GF-D8 (cell line): ENCODE measurements at places on chromosomes 3 and 15.
A peak's percentile ranks its signal among the peaks of the same experiment; 100 is the strongest.

DNA sequence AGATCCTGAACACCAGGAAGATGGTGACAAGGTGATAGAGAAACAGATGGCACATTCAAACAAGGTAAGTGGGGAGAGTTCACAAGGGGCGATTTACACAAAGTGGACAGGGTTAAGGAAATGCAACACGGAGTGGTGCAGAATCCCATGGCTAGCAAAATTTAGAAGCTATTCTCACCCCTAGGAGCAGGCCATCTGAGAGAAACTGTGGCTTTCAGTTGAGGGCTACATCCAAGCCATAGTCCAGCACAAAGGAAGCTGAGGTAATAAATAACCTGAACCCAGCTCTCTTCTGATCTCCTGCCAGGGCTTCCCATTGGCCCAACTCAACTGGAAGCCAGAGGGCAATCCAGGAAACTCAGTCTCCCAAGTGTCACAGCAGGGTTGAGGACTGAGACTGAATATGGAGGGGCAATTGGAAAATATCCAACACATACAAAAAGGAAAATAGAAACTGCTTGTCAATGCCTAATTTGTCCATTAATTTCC lies 1.2 kb upstream of the ZNF445 start:
- DNase-seq, result no peak

GRCh38 chr3:10601151-10601856 lies 95.9 kb upstream of the ATP2B2 start:
- DNase-seq, result no peak

- DNase-seq, result no peak
Measured at GRCh38 chr15:73939138-73939537, 12.9 kb downstream of the LOXL1 start.

DNA sequence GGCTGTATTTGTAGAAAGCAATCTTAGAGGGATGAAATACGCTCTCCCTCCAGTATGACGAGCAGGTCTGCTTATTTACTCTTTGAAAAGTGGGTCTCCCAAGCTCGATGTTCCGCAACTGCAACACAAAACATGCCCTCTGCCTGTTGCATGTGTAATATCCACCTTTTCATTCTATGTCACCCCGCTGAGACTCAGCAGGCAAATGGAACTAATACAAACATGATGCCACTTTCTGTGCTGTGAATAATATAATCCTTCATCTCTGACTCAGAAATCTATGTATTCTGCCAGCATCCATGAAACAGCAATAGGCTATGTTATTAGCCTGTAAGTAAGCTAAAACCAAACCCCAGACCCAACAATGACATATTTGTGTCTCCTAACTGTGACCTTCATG lies 200.8 kb upstream of the TMCO5A start:
- no peak for DNase-seq

DNA sequence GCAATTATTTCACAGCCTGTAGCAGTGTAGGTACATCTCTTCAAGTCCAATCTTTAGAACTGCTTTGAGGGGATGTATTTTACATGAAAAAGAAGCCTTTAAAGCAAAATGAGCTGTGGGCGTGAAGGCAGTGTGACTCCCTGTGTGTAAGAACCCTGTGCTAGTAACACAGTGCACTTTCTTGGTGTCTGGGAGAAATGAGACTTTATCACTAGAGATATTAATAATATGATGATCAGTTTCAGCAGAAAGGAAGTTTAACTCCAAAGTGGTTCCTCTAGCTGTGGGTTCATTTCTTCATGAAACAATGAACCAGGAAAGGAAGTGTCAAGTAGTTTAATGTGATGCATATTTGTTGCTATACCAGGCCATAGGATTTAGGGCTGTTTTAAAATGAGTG lies 41.5 kb downstream of the SLCO3A1 start:
- DNase-seq, result no peak

GRCh38 chr15:74179101-74179841 lies 5.8 kb downstream of the ISLR start:
- DNase-seq, result no peak

DNA sequence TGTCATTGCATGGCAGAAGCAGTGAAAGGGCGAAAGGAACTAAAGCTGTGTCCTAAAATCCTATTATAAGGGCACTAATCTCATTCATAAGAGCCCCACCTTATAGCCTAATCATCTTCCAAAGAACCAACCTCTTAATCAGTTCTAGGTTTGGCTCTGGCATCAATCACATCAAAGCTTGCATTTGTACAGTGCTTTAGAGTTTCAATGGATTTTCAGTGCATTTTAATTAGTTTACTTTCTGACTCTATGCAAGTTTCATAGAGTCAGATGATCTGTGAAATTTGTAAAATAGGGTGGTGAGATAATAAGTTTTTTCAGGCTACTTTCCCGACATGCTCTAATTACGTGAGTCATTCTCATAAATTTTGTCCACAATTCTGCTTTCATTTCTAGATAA lies 341.1 kb downstream of the DIPK2A start:
- no peak for DNase-seq

- DNase-seq, result no peak
Measured at GRCh38 chr15:72340366-72340765, 20.4 kb upstream of the CELF6 start.

DNA sequence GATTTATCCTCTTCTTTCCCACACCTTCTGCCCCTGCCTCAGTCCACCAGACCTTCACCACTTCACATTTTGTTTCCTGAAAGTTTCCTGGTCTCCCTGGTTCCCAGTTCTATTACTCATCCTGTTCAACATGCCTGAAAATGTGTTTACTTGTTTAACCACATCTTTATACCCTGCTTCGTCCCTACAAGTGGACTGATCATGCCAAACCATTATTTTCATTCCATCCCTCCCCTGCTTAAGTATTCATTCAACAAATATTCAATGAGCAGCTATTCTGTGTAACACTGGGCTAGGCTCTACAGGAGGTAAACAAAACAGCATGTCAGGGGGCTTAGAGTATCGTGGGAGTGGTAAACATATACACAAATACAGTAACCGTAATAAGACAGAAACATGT lies 5.5 kb downstream of the MYO5A start:
- no peak for DNase-seq

DNA sequence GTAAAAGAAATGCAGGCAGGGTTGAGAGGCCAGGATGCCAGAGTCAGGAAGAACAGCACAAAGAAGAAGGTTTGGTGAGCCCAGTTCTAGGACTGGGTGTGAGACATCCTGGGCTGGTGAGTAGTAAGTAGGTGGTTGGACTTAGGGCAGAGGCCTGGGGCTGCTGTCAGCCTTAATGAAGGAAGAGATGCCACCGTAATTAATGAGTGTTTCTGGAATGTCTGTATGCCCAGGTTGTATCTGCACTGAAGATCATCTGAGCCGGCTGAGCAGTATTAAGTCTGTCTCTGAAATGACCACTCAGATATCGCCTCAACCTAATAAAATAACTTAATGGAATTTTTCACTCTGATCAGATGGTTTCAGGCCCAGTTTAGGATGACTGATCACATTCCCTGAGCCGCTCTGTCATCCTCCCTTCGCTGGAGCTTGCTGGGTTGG lies 532.9 kb upstream of the IL12A start:
- DNase-seq, result no peak

- no peak for DNase-seq
Measured at GRCh38 chr15:20356911-20357480, 184.6 kb downstream of the GOLGA6L6 start.

DNA sequence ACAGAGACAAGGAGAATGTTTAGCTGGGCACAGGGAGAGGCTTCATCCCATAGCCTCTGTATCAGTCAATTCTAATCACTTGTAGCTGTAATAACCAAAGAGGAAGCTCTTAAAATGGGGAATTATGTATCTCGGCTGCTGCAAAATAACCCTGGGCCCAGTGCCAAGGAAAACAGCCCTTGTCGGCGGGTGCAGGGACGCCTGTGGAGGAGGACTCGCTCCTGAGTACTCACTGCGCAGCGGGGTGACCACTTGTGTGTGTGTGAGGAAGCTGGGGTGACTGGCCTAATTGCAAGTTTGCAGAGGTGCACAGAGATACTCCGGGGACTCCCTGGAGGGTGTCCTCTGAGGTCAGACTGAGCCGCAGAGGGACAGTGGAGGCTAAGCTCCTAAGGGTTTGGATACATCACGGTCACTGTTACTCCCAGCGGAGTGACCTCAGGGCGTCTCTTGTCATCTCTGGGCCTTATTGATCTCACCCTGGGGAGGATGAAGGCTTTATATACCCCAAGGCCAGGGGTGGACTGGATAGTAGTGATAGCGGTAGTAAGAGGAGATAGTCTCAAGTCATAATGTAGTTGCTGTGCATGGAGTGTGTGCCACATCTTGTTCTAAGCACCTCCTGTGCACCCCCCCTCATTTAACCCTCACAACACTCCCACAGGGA lies 37.2 kb downstream of the SLC6A6 start:
- DNase-seq, result peak; percentile 68

DNA sequence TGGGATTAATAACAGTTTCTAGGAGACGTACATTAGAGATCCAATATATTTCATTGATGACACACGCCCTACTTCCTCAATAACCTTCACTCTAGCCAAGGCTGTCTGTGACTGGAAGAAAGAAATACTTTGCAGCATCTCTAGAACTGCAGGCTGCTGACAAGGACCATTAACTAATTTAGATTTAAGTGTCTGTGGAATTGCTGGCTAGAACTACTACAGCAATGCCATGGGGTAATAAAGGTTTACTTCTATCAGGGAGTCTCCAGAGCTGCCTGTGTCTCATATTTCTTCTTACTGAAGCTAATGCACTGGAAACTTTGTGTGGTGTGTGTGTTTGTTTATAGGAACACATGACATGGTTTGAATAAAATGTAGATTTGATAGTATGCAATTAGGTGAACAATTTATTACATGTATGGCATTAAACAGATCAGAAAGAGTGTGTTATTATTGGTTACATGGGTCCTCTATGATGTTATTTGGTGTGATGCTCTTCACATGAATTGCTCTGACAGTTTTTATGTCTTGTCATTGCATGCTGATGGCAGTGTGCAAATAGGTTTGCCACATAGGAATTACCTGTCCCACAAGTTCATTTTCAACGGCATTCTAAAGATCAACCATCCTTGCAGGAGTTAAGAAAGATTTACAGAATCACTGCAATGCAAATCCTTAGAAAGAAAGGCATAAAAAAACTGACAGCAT lies 916.2 kb upstream of the CADM2 start:
- no peak for DNase-seq

- DNase-seq, result no peak
Measured at GRCh38 chr3:169781209-169781855, 8.1 kb downstream of the MYNN start.

- no peak for DNase-seq
Measured at GRCh38 chr3:68088216-68088615, 433.8 kb upstream of the SUCLG2 start.

- no peak for DNase-seq
Measured at GRCh38 chr15:82921242-82921641, 31.3 kb downstream of the HOMER2 start.

GRCh38 chr3:40211579-40211978 lies 97.9 kb upstream of the EIF1B start:
- no peak for DNase-seq

DNA sequence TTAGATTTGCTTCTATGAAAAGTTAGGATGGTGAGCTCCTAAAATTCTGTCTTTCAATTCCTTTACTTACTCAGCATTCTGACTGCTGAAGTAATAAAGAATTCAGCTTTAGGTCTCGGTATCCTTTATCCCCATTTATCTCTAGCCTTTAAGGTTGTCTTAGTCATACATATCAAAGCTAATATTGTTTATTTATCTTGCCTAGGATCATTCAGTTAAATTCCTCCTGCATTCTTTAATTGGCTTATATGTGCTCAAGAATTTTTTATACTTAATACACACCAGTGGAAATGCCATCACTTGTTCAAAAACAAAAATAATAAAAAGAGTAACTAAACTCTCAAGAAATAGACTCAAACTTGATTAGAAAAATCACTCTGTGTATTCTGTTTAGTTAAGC lies 507.0 kb downstream of the ZPLD1 start:
- DNase-seq, result no peak

GRCh38 chr15:62104846-62105245 lies 38.1 kb downstream of the C2CD4A start:
- DNase-seq, result no peak

DNA sequence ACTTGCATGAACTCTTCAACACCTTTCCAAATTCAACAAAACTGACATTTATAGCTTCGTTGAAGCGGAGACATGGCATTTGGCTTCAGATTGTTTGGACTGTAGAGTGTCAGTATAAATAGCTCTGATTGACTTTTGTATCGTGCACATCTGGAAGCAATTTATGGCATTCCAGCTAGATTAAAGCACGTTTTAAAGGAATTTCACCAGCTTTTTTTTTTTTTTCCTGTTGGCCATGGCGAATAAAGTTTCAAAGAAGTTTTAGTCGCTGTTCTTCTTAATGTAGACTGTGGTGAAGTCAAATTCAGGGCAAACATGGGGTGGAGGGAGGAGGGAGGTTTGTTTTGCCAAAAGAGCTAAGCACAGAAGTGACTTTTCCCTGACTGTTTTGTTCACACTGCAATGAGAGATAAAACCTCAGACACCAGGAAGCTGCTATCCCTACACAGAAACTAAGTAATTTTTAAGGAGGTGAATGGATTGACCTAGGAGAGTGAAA lies 391.0 kb upstream of the RARB start:
- DNase-seq, result no peak

GRCh38 chr3:149449799-149450198 lies 24.7 kb upstream of the TM4SF4 start:
- no peak for DNase-seq

- no peak for DNase-seq
Measured at GRCh38 chr3:48595075-48595525, at the start of gene COL7A1. Gene COL7A1 (minus strand): TSS chr3:48595329. CDS start chr3:48595159, 170 bp downstream.

DNA sequence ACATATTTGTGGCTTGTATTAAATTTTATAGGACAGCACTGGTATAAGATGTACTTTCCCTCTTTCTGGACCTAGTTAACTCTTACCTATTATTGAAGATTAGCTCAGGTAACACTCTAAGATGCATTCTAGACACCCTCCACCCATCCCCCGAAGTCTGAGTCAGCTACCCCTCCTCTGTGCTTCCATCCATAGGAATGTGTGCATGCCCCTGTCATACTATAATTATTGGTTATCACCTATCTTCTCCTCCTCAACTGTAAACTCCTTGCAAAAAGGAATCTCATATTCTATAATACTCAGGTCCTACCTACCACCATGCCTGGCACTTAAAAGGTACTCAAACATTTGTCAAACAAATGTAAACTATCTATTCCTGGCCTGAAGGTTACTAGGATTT lies 3.0 kb downstream of the PEAK1 start:
- no peak for DNase-seq

GRCh38 chr3:196179380-196180308 lies 31.6 kb downstream of the ZDHHC19 start:
- peak; percentile 85 for DNase-seq

GRCh38 chr3:184582646-184583577 lies 21.3 kb downstream of the EPHB3 start:
- DNase-seq, result no peak

- DNase-seq, result no peak
Measured at GRCh38 chr15:33067456-33067855, 127.1 kb downstream of the FMN1 start.

GRCh38 chr3:64716110-64716710 lies 28.4 kb upstream of the ADAMTS9 start:
- no peak for DNase-seq

- no peak for DNase-seq
Measured at GRCh38 chr3:118781839-118782238, 252.8 kb downstream of the IGSF11 start.
